ENCODE measurements at places on chromosomes 5 and 9. TPM values are rescaled to one million over a fixed set of nuclear protein-coding genes. Genes with fewer than 3 reads are reported as not detected.

The HCN1 gene
- not detected for total RNA-seq

The OTP gene
- total RNA-seq = not detected

The PAEP gene
- total RNA-seq = not detected

The ZNF608 gene
- not detected for total RNA-seq

The PJA2 gene
- 53.5 TPM for total RNA-seq

The IL13 gene
- total RNA-seq = 1.4 TPM

The SOX30 gene
- total RNA-seq = 0.10 TPM

The CATSPER3 gene
- total RNA-seq = 0.89 TPM

The CDH6 gene
- total RNA-seq = not detected

The TRAPPC13 gene
- 21.9 TPM for total RNA-seq

The CEL gene
- 2.4 TPM for total RNA-seq

The ST6GALNAC6 gene
- 68.6 TPM for total RNA-seq

The LCN15 gene
- not detected for total RNA-seq

The IFNA21 gene
- total RNA-seq = not detected
